ENCODE measurements at places on chromosomes 11 and 22. TPM values are rescaled to one million over a fixed set of nuclear protein-coding genes. Genes with fewer than 3 reads are reported as not detected.

The POLR2F gene
- total RNA-seq = 34.7 TPM

The P4HA3 gene
- total RNA-seq = 21.9 TPM

The MMP7 gene
- total RNA-seq = not detected

The MMP1 gene
- 221 TPM for total RNA-seq

The ZC3H12C gene
- total RNA-seq = 9.7 TPM

The SEPTIN5 gene
- 14.8 TPM for total RNA-seq

The TMPRSS13 gene
- total RNA-seq = under 0.01 TPM

The IGSF9B gene
- 0.50 TPM for total RNA-seq

The PNPLA5 gene
- total RNA-seq = not detected

The NCF4 gene
- not detected for total RNA-seq

The MUC5AC gene
- total RNA-seq = under 0.01 TPM

The CNTF gene
- total RNA-seq = 3.3 TPM

The CRYAB gene
- 6.0 TPM for total RNA-seq

The DEPDC5 gene
- 14.4 TPM for total RNA-seq

The SYT12 gene
- total RNA-seq = under 0.01 TPM

The LMO2 gene
- total RNA-seq = not detected

The MMP12 gene
- total RNA-seq = not detected

The THRSP gene
- not detected for total RNA-seq

The ACRV1 gene
- not detected for total RNA-seq

The KCNA4 gene
- under 0.01 TPM for total RNA-seq

The PIK3C2A gene
- total RNA-seq = 72.4 TPM

The PLEKHA7 gene
- total RNA-seq = not detected

The C11orf97 gene
- total RNA-seq = not detected

The OR2AG1 gene
- not detected for total RNA-seq

The GUCY1A2 gene
- 1.7 TPM for total RNA-seq

The GRM5 gene
- total RNA-seq = 0.11 TPM

The OVOL1 gene
- not detected for total RNA-seq

The VSIG2 gene
- total RNA-seq = 0.50 TPM

The FIBIN gene
- 65.4 TPM for total RNA-seq

The CRYBB3 gene
- not detected for total RNA-seq

The OR2D2 gene
- total RNA-seq = 1.5 TPM

The THY1 gene
- 162 TPM for total RNA-seq
